ENCODE measurements at places on chromosomes 6 and 20. TPM values are rescaled to one million over a fixed set of nuclear protein-coding genes. Genes with fewer than 3 reads are reported as not detected.

TSBP1 gene
- not detected for polyA plus RNA-seq

TBXT gene
- polyA plus RNA-seq = not detected

XKR7 gene
- 0.07 TPM for polyA plus RNA-seq

GRCh38 chr6:44524476-44525227 is 137.1 kb downstream of the CDC5L start:
- peaks cover 2% of the 10 kb centered on the region for H3K27me3 ChIP-seq
- DNase-seq = no peak
- H3K4me1 ChIP-seq = no peaks in the 10 kb centered on the region
- H3K27ac ChIP-seq = no peak overlapping the region

GPANK1 gene
- 16.0 TPM for polyA plus RNA-seq
